ENCODE measurements at places on chromosomes 1 and 21. TPM values are rescaled to one million over a fixed set of nuclear protein-coding genes. Genes with fewer than 3 reads are reported as not detected.
A peak's percentile ranks its signal among the peaks of the same experiment; 100 is the strongest.

GPR161 gene
- 12.2 TPM for total RNA-seq

CALML6 gene
- total RNA-seq, result not detected

DNA sequence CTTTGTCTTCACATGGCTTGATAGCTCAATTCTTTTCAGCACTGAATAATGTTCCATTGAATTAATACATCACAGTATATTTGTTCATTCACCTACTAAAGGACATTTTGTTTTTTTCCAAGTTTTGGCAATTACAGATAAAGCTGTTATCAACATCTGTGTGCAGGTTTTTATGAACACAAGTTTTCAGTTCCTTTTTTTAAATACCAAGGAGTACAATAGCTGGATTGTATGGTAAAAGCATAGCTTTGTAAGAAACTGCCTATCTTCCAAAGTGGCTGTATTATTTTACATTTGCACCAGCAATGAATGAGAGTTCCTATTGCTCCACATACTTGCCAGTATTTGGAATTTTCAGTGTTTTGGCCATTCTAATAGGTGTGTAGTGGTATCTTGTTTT lies 4.8 kb upstream of the MCOLN2 start:
- H3K4me3 ChIP-seq, result no peak overlapping the region
- H3K27ac ChIP-seq, result no peak overlapping the region
- DNase-seq, result no peak
- H3K4me1 ChIP-seq, result peaks cover 13% of the 10 kb centered on the region
- no peaks in the 10 kb centered on the region for H3K36me3 ChIP-seq
- peaks cover 68% of the 10 kb centered on the region for H3K27me3 ChIP-seq

CYP4A11 gene
- 0.38 TPM for total RNA-seq

- no peak for DNase-seq
- no peaks in the 10 kb centered on the region for H3K27me3 ChIP-seq
- H3K27ac ChIP-seq, result no peak overlapping the region
- no peaks in the 10 kb centered on the region for H3K36me3 ChIP-seq
Measured at GRCh38 chr1:32494196-32494595, 29.3 kb downstream of the ZBTB8B start.

GRCh38 chr1:172674831-172675613 lies 16.1 kb downstream of the FASLG start:
- no peak for DNase-seq
- H3K36me3 ChIP-seq, result no peaks in the 10 kb centered on the region
- no peak overlapping the region for H3K27ac ChIP-seq
- H3K4me1 ChIP-seq, result no peaks in the 10 kb centered on the region
- no peaks in the 10 kb centered on the region for H3K27me3 ChIP-seq

EPHA8 gene
- 0.44 TPM for total RNA-seq

DNA sequence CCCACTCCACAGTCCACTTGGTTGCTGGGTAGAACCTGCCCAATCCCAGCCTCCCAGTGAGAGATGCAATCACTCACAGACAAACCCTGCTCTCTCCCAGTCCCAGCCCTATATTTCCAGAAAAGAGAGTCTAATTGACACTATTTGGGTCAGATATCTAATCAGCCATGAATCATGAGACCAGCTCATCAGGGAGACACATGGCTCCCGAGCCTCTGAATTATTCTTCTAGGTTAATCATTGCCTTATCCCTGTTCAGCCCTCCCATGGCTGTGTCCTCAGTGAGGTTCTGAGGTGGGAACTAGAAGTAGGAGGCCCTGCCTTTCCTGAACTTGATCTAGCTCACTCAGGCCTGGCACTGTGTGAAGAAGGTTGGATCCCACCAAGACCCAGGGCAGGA lies 49.9 kb upstream of the ZC3H12A start:
- no peaks in the 10 kb centered on the region for H3K27me3 ChIP-seq
- DNase-seq, result no peak
- H3K4me1 ChIP-seq, result no peaks in the 10 kb centered on the region
- no peak overlapping the region for H3K4me3 ChIP-seq
- H3K27ac ChIP-seq, result no peak overlapping the region

DNA sequence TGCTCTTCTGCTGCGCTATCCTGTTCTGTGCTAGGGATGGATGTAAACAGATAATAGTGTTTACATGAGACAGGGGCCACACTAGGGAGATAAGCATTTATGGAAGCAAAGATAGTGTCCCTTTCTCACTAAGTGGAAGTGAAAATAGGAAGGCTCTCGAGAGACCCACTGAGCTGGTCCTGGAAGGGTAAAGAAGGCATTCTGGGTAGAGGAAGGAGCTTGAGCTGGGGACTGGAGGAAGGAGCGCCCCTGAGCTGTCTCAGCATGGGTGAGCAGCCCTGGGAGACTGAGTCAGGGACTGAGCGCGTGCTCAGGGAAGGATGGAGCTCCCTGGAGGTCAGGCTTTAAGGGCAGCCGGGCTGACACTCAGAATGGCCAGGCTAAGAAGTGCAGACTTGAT lies 93.3 kb downstream of the IGSF21 start:
- no peaks in the 10 kb centered on the region for H3K27me3 ChIP-seq
- H3K27ac ChIP-seq, result no peak overlapping the region
- no peaks in the 10 kb centered on the region for H3K36me3 ChIP-seq
- H3K4me1 ChIP-seq, result no peaks in the 10 kb centered on the region
- H3K4me3 ChIP-seq, result no peak overlapping the region
- no peak for DNase-seq

GRCh38 chr1:17538428-17539117 lies 925 bp upstream of the ARHGEF10L start:
- H3K27ac ChIP-seq, result peak overlapping the region; percentile 96
- peak overlapping the region; percentile 69 for H3K4me3 ChIP-seq
- no peak for DNase-seq
- no peaks in the 10 kb centered on the region for H3K27me3 ChIP-seq

GRCh38 chr1:12505231-12505630 lies 112.8 kb downstream of the DHRS3 start:
- no peak overlapping the region for H3K27ac ChIP-seq
- peaks cover 5% of the 10 kb centered on the region for H3K4me1 ChIP-seq
- peaks cover 6% of the 10 kb centered on the region for H3K36me3 ChIP-seq
- DNase-seq, result no peak

GRCh38 chr1:116375148-116375886 lies 2.3 kb downstream of the ATP1A1 start:
- H3K27ac ChIP-seq, result peak overlapping the region; percentile 99
- H3K4me3 ChIP-seq, result peak overlapping the region; percentile 62
- no peaks in the 10 kb centered on the region for H3K36me3 ChIP-seq
- no peaks in the 10 kb centered on the region for H3K27me3 ChIP-seq
- no peak for DNase-seq
- peaks cover 52% of the 10 kb centered on the region for H3K4me1 ChIP-seq

DNA sequence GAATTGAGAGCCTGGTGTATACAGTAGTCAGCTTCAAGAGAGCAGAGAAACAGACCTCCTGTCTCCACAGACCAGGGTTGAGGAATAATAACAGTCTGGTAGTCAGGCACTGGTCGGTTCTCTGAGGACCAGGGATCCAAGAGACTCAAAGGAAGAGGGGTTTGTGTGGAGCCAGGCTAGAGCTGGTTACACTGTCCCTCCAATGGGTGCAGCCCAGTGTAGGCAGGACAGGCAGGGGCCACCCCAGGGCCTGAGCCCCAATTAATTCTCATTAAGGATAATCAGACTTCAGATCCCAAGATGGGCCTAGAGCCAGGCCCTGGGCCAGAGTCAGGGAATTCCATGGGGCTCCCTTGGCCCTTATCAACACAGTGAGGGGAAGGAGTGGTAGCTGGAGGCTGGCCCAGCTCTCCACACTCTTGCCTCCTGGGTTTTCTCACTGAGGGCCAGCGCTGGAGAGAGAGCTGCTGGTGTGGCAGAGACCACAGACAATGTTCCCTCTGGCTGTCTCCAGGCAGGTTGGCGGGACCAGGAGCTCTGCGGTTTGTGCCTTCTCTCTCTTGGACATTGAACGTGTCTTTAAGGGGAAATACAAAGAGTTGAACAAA lies 9.1 kb downstream of the SEMA4A start:
- H3K27ac ChIP-seq, result no peak overlapping the region
- DNase-seq, result no peak
- no peak overlapping the region for H3K4me3 ChIP-seq
- H3K36me3 ChIP-seq, result no peaks in the 10 kb centered on the region

DNA sequence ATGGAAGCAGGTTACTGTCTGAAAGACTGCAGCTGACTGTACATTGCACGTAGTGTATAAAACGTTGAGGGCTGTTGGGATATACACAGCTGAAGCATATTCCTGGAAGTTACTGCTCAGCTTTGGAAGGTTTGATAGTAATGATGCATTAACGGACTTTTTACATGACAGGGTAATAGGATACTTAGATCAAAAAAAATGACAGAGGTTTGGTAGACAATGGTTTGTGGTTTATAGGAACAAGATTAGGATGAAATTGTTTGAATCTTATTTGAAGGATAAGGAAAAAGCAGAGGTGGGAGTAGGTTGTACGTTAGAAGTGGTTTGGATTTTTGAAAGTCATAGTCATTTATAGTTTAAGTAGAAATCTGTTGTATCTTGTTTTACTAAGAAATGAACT lies 33.0 kb downstream of the ADGRL2 start:
- no peaks in the 10 kb centered on the region for H3K36me3 ChIP-seq
- no peak for DNase-seq
- H3K4me1 ChIP-seq, result peaks cover 45% of the 10 kb centered on the region
- no peaks in the 10 kb centered on the region for H3K27me3 ChIP-seq

DNA sequence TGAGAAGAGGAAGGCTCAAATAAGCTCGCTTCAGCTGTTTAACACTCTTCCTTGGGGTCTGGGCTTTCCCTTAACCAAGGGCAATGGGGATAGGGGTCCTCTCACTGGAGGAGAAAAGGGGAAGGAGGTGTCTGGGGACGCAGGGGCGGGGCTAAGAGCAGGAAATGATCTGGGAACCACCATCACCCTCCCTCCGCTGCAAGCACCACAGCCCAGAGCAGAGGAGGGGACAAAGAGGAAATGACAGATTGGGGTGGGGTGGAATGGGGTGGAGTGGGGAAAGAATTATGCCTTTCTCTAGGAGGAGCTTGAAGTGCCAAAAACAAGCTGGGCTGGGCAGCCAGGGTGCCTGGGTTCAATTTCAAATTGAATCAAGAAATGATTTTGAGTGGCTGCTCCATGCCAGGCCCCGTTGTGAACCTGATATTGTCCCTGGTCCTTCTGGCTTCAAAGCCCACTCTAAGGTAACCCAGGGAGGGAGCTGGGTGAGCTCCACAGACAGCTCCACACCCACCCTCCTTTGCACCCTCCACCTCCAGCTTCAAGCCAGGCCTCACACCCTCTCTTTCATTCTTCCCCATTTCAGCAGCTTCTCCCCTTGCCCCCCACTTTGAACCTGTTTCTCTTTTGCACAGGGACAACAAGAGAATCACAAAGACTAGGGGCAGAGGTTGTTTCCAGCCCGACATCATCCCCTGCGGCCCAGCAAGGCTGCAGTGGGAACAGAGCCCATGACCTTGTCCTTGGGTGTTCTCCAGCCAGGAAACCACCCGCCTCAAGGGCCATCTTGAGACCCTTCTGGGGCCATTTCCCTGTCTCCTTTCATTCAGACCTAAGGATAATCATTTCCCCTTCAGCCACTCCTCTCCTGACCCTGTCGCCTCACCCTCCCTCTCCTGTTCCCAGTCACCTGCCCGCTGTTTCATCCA lies 1.1 kb downstream of the ARHGAP30 start:
- no peaks in the 10 kb centered on the region for H3K27me3 ChIP-seq
- no peaks in the 10 kb centered on the region for H3K4me1 ChIP-seq
- peak overlapping the region; percentile 84 for H3K27ac ChIP-seq
- peaks cover 7% of the 10 kb centered on the region for H3K36me3 ChIP-seq
- peak overlapping the region; percentile 43 for H3K4me3 ChIP-seq

DNA sequence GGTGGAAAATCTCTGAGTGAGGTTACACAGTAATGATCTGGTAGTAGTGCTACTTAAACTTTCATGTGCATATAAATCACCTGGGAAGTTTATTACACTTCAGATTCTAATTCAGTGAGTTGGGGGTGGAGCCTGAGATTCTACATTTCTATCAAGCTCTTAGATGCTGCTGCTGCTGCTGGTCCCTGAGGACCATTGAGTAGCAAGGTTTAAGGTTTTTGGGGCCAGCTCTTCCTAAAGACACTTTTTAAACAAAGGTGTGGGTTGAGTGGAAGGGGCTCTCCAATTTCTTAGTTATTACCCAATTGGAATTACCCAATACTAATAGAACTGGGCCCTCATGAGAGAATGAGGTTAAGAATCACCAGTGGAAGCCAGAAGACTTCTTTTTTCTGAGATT lies 29.5 kb downstream of the KCNA3 start:
- H3K4me1 ChIP-seq, result peaks cover 5% of the 10 kb centered on the region
- no peak overlapping the region for H3K4me3 ChIP-seq
- no peaks in the 10 kb centered on the region for H3K27me3 ChIP-seq
- no peaks in the 10 kb centered on the region for H3K36me3 ChIP-seq

DNA sequence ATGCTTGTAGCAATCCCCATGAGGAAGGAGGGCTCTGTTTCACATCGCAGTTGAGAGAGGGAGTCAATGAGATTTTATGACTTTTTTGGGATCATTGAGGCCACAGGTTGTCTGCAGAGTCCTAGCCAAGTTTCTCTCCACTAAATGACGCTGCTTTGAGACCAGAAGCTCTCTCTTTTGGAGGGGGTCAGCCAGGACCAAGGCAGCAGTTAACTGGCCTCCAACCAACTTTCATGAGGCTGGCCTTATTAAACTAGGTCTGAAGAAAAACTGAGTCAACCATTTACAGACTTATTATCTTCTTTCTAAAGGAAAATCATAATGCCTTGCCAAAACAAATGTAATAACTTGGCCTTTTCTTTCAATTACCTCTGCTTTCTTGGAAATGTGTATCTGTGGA lies 8.6 kb downstream of the WLS start:
- no peak overlapping the region for H3K4me3 ChIP-seq
- no peak overlapping the region for H3K27ac ChIP-seq
- H3K4me1 ChIP-seq, result peaks cover 99% of the 10 kb centered on the region
- no peaks in the 10 kb centered on the region for H3K27me3 ChIP-seq
- no peak for DNase-seq

DNA sequence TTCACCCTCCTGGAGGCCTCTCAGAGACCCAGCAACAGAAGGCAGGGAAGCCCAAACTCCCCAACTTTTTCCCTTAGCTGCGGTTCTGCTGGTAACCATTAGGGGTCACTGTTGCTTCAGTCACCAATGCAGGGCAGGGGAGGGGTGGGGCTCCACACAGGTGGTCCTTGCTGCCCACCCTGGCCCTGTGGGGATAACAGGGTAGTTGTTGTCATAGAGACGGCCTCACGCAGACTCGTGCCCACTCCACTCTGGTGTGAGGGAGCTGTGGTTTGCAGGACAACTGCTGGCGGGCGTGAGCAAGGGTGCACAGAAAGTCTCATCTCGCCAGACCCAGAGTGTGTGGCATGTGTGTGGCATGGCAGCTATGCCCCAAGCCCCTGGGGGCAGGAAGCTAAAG lies 19.9 kb downstream of the INSRR start:
- H3K36me3 ChIP-seq, result no peaks in the 10 kb centered on the region
- H3K4me1 ChIP-seq, result no peaks in the 10 kb centered on the region
- DNase-seq, result no peak
- H3K4me3 ChIP-seq, result no peak overlapping the region
- no peaks in the 10 kb centered on the region for H3K27me3 ChIP-seq
- H3K27ac ChIP-seq, result no peak overlapping the region

TDRKH gene
- 2.4 TPM for total RNA-seq

DNA sequence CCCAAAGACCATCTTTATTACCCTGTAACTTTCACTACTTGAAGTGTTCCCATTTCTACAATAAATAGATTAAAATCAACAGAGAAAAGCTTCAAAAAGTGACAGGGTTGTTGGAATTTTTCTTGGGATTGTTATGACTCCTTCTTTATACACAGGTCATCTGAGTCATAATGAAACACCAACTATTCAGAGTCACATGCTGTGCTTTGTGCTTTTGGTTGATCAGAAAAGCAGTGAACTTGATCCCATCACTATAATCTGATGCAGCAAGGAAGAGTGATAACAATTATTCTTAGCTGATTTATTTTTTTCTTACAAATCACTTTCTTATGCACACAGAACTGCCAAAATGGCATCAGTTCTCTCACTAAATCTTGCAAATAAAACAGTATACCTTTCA lies 422.9 kb downstream of the PTBP2 start:
- peaks cover 16% of the 10 kb centered on the region for H3K4me1 ChIP-seq
- DNase-seq, result no peak

TFF2 gene
- total RNA-seq, result 1.7 TPM

All from esophagus squamous epithelium (tissue), 5 donors.